ENCODE measurements at places on chromosomes 13 and 19. TPM values are rescaled to one million over a fixed set of nuclear protein-coding genes. Genes with fewer than 3 reads are reported as not detected.

Gene PBX4
- polyA plus RNA-seq = 0.08 TPM

Gene SLC5A5
- polyA plus RNA-seq = not detected

Gene APOE
- polyA plus RNA-seq = 17.8 TPM

Gene ANGPTL4
- polyA plus RNA-seq = 19.1 TPM

Gene USHBP1
- polyA plus RNA-seq = 5.0 TPM

Gene TEX101
- not detected for polyA plus RNA-seq

Gene SOX1
- polyA plus RNA-seq = not detected

DNA sequence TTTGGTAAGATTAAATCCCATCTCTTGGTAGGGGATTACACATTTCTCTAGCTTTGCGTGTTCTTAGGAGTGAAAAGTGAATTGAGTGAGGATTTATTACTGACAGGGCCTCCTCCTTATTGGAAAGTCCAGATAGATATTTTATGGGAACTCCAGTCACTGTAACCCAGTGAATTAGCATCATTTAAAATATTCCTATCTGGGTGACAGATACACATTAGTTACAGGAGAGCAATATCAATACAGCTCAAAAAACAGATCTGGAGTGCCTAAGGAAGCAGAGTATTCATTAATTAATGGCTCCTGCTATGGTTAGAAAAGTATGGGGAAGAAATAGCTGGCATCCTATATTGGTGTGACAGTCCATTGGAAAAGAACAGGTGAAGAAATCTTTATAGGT, 248.2 kb downstream of the SLITRK6 start:
- DNase-seq = no peak

GRCh38 chr13:64758521-64759244, 2471.5 kb downstream of the PCDH9 start:
- DNase-seq = no peak

DNA sequence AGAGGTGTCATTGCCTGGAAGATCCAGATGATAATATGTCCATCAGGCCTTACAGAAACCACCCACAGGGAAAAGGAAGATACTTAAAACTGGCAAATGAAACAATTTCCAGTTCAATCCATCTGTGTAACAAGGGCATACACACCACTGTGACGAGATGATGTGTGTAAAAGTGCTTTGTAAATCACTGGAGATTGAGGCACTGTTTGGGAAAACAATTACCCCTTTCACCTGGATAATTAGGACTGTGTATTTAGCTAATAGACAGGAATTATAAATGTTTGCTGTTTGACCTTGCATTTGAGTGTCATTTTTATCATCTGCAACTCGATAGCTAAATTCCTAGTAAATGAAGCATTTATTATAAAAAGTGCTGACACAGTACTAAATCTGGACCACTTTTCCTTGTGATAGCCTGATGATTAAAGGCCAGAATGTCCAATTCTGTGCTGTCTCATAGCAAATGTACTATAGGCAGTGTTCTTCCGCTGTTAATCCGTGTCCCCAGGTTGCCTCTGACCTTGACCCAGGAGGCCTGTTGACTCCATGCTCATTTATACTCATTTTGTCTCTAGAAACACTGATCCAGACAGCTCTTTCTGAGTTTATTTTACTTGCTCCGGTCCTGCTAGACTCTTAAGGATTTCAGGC, 105.8 kb downstream of the LACC1 start:
- DNase-seq = no peak

DNA sequence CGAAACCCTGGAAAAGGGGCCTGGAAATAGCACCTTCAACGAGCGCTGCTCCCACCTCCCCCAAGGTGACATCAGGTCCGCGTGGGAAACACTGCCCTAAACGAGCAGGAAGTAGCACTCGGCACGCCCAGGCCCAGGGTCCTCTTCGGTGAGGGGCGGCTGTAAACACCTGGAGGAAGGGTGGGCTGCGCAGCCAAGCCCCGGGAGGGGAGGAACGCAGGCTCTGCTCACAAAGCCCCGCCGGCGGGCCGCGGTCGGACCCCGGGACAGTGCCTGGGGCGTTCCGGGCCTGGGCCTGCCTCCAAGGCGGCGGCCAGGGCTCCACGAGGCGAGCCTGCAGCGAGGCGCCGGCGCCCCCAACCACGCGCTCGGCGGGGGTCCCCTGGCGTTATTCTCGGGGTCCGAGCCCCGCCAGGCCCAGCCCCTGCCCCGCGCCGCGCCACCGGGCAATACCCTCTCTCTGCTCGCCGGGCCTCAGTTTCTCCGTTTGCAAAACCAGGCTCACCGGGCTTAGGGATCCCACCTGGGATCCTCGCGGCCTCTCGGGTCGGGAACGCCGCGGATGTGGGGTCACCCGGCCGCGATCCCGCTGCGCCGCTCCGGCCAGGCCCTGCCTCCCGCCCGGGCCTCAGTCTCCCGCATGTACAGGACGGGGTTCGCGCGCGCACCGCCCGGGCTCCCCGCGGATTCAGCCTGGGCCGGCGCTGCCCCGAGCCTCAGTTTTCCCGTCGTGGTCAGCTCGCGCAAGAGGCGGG, 630 bp downstream of the RNF126 start:
- DNase-seq = peak; percentile 33

DNA sequence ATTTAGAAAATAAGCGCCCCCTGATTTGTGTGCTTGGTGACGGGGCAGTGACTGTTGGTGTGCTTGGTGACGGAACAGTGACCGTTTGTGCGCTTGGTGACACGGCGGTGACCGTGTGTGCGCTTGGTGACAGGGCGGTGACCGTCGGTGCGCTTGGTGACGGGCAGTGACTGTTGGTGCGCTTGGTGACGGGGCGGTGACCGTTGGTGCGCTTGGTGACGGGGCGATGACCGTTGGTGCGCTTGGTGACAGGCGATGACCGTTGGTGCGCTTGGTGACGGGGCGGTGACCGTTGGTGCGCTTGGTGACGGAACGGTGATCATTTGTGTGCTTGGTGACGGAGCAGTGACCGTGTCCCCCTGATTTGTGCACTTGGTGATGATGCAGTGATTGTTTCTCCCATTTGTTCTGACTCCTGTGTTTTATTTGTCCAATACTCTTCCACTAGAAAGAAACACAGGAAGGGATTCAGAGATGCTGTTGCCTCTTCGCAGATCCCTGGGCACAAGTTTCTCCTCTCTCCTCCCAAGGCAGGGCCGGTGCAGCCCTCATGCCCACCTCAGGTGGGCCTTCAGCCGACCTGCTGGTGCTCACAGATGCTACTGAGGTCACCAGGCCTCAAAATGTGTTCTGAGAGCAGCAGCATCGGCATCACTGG, 128.3 kb downstream of the ATP11A start:
- no peak for DNase-seq

- DNase-seq = no peak
Observed at GRCh38 chr13:74975111-74975510, 506.9 kb downstream of the TBC1D4 start.

DNA sequence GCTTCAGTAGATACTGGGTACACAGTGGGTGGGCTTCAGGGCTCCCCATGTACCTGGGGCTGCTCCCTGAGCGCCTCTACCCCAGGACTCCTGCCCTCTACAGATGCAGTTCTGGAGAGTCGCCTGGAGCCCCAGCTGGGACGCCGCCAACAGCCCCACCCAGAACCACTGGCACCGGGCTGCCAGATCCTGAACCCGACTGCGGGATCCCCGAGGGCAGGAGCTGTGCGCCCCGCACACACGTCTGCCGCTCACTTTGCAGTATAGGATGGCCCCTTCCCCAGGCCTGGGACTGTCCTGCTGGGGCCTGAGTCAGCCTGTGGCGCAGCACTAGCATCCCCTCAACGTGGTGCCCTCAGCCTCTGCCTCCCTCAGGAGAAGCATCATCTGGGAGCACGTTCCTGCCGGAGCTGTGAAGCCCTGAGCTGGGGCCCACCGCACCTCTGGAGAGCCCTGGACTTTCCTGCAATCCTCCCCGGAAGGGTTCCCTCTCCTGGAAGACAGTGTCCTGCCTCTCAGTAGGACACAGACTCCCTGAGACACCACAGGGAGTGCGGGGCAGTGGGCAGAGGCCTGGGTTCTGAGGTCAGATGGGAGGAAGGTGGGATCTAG, 3.7 kb downstream of the REXO1 start:
- DNase-seq = no peak

DNA sequence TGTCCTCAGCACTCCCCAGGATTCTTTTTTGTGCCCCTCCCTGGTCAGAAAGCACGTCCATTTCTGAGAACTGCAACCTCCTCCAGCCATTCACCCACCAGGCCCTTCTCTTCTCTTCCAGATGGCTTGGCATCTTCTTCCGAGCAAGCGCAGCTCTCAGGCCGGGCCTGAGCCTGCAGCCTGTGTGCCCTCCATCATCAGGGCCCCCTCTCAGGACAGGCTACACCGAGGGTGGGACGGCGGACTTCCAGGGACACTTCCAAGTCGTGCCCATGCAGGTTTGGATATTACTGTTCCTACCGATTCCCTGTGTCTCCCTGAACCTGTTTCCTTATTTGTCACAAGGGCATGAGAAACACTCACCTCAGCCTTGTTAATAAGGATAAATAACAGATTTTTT, 28.4 kb downstream of the SOX1 start:
- no peak for DNase-seq

GRCh38 chr19:10353793-10354391, 14.5 kb upstream of the ICAM3 start:
- peak; percentile 62 for DNase-seq

DNA sequence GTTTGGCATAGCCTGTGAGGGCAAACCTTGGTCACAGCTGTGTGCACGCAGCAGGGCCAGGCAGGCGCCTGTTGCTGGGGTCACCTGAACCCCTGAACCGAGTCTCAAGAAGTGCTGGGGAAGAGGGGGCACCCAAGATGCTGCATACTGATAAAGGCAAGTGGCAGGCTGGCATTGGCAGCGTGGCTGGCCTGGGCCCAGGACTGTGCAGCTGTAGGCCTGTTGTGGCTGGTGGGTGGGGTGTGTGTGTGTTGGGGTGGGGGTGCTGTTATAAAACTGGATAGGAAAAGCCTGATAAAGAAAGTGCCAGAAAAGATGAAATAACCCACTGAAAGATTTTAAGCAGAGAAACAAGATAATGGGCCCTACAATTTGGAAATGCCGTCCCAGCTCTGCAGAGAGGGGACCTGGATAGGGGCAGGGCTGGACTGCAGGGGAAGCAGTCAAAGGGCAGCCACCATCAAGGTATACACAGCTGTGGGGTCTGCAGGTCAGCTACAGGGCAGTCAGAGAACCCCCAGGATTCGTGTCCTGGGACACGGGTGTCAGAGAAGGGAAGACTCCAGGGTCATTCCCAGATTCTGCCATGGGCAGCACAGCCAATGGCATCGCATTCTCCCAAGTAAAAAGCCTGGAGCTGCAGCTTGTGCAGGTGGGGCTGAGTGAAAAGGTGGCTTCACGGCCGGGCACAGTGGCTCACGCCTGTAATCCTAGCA, 33.2 kb downstream of the CILP2 start:
- no peak for DNase-seq

DNA sequence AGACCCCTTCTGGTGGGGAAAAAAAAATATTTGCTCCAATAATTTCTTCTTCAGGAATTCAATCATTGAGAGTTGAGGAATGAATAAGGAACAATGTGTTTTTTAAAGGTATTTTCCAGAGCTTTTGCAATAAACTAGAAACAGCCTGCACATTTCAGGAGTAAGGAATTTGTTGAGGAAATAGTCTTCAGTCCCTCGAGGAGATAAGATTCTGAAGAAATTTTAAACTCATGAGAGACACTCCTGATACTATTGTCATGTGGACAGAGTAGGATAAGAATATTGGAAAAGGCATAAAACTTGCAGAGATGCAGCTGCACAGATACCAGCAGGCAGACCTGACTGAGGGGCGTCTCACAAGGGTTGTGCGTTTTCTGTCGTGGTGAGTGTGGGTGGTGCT, 36.6 kb downstream of the COMP start:
- DNase-seq = no peak

DNA sequence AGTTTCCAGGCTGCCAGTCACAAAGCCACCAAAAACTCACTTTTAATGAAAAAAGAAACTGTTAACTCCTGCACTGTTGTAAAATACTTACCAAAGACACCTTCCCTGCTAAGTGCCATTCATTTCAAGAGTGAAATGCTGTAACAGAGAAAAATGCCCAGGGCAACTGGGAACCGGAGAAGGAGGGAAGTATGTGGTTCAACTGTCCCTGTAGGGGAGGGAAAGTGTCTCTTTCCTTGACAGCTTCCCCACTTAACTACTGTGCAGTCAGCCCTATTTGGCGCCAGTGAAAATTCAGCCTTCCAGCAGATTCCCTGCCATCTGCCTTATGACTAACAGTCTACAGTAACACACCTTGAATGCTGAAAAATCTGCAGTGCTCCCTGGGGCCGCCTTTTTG, 789.0 kb downstream of the DIAPH3 start:
- no peak for DNase-seq

Data from psoas muscle (tissue), 8 donors.